AML-193 (cell line): ENCODE measurements at places on chromosomes 1 and 21.

- peak; percentile 10 for DNase-seq
Measured at GRCh38 chr1:85884372-85885035, 176.3 kb upstream of the ZNHIT6 start.

GRCh38 chr1:76006234-76006633 lies 68.3 kb upstream of the ST6GALNAC3 start:
- DNase-seq, result no peak

GRCh38 chr1:116147114-116147510 lies 35.9 kb downstream of the MAB21L3 start:
- no peak for DNase-seq

DNA sequence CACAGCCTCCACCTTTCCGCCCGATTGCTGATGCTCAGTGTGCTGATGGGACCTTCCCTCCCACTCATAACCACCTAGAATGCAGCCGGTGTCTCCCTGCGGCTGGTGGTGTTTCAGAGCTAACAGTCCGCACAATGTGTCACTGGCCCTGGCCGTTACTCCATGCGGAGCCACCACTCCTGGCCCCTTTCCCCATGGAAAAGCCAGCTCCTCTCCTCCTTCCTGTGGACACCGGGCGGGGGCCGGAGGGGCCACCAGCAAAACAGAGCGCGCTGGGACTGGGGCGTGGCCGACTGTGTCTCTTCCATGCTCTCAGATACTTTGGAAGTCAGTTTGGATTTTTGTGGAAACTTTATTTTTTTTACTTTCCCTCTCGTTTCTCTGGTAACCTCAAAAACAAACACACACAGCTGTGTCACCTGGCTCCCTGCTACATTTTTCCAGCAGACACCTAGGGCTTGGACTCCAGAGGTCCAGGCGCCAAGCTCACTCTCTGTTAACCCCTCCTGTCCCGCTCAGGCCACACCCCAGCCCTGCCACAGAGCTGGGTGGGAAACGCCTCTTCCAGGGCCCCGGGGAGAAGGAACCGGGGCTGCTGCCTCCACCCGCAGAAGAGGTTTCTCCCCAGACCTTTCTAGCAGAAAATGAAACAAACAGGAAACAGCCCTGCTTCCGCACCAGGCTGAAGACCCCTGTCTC lies 32.5 kb upstream of the COL6A2 start:
- no peak for DNase-seq

- DNase-seq, result no peak
Measured at GRCh38 chr1:102853701-102854187, 254.6 kb downstream of the COL11A1 start.

- DNase-seq, result no peak
Measured at GRCh38 chr1:91567583-91567982, 66.9 kb downstream of the CDC7 start.

- DNase-seq, result no peak
Measured at GRCh38 chr1:164753521-164754077, 194.6 kb downstream of the PBX1 start.

- no peak for DNase-seq
Measured at GRCh38 chr1:15145327-15145726, 8.2 kb upstream of the TMEM51 start.

DNA sequence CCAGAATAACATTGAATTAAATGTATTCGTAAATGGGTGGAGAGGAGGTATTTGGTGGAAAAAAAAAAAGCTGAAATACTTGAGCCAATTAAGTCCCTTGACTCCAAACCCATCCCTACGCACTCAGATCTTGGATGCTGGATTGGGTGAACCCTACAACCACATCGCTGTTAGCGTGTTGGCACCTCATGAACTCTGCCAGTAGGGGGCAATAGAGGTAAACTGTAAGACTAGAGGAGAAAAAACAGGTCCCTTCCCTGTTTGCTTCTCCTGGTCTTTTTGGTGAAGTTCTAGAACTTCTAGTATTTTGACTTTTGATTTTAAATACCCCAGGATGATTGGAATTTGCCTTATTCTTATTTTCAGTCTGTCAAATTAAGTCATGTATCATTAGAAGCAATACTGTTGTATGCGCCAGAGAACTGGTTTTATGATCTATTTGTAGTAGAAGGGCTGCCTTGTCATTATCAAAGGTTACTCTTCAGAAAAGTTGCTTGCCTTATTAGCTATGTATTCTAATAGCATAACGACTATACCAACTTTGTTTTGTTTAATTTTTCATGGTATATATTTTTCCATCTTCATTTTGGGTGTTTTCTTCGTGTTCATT lies 1.9 kb upstream of the OR13G1 start:
- DNase-seq, result peak; percentile 52

DNA sequence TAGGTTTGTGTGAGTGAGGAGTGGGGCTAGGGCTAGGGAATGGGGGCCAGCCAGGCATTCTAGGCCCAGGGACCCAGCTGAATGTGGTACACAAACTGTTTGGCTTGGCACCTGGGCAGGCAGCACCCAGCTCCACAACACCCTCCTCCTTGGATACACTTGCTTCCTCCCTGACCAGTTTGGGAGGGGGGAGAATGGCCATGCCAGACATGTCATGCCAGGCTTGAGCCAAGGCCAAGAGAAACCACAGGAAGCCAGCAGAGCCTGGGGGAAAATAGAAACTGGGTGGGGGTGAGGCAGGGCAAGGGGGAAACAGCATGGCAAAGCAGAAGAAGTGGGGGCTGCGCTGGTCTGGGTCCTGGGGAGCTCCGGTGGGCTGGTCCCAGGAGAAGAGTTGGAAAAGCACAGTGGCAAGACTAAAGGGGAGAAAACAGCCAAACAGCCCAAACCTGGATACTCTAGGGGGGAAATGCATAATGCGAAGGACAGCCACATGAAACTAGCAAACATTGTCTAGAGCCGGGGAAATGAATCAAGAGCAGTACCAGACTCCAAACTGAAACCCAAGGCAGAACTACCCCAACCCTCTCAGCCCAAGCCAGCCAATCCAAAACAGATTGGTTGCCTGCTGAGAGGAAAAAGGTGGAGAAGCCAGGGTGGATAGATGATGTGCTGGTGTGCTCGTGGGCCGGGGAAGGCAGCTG lies 47.9 kb downstream of the LGR6 start:
- DNase-seq, result no peak

- DNase-seq, result no peak
Measured at GRCh38 chr1:30041741-30042437, 681.5 kb downstream of the MATN1 start.

- no peak for DNase-seq
Measured at GRCh38 chr1:199546323-199546722, 481.2 kb upstream of the NR5A2 start.

- DNase-seq, result no peak
Measured at GRCh38 chr21:31397515-31397926, 53.5 kb upstream of the TIAM1 start.

GRCh38 chr1:173212952-173213491 lies 5.9 kb upstream of the TNFSF4 start:
- DNase-seq, result no peak

DNA sequence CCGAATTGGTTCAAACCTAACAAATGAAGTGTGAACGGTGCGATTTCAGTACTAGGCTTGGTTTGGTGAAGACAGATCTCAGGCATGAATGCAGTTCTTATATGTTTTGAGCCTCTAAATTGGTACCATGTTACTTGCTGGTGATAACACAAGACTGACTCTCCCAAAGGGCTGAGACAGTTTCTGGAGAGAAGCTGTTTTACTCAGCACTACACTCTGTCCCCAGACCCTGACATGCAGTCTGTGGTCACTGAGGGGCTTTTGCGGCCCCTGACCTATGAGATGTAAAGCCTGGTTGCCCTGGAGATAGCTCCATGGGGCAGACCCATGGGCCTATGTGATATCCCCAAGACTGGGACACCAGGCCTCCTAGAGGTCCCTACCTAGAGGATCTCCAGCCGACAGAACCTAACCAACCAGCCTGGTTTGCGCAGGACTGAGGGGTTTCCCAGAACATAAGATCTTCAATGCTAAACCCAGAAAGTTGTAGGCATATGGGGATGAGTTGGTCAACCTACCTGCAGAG lies 19.4 kb upstream of the FOXE3 start:
- no peak for DNase-seq

GRCh38 chr1:207807326-207807689 lies 55.5 kb downstream of the CD46 start:
- DNase-seq, result no peak

- peak; percentile 85 for DNase-seq
Measured at GRCh38 chr1:93878889-93879586, at the start of gene DNTTIP2. DNTTIP2 (minus strand) TSS chr1:93879206; CDS start chr1:93879148, 58 bp downstream.

DNA sequence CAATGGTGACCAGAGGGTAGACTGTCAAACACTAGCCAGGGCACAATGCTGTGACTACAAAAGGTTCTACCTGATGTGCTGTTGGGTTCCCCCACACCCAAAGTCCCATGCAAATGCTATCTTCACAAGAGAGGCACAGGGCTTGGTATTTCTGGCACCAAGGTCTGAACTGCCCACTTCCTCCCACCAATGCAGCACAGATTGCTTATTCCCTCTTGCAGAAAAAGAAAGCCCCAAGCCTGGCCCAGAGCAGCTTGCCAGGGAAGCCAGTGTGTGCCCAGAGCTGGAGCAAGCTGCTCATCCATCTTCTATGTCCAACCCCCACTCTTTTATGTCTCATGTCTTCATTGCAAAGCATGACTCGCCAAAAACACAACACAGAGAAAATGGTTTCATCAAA lies 149.4 kb upstream of the CAMK1G start:
- no peak for DNase-seq

DNA sequence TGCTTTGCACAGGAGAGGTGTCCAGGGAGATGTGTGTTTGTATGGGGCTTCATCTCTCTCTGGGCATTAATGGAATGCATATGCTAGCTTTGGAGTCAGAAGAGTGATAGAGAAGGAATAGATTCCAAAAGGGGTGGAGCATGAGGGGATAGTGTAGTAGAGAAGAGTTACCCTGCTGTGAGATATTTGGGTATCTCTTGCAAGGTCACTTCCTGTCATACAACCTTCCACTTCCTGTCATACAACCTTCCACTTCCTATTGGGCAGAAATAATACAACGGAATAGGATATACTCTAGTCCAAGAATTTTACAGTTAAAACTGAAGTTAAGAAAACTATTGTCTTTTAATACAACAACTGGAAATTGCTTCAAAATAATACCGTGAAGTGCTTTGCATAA lies 351.8 kb upstream of the FMN2 start:
- DNase-seq, result no peak

DNA sequence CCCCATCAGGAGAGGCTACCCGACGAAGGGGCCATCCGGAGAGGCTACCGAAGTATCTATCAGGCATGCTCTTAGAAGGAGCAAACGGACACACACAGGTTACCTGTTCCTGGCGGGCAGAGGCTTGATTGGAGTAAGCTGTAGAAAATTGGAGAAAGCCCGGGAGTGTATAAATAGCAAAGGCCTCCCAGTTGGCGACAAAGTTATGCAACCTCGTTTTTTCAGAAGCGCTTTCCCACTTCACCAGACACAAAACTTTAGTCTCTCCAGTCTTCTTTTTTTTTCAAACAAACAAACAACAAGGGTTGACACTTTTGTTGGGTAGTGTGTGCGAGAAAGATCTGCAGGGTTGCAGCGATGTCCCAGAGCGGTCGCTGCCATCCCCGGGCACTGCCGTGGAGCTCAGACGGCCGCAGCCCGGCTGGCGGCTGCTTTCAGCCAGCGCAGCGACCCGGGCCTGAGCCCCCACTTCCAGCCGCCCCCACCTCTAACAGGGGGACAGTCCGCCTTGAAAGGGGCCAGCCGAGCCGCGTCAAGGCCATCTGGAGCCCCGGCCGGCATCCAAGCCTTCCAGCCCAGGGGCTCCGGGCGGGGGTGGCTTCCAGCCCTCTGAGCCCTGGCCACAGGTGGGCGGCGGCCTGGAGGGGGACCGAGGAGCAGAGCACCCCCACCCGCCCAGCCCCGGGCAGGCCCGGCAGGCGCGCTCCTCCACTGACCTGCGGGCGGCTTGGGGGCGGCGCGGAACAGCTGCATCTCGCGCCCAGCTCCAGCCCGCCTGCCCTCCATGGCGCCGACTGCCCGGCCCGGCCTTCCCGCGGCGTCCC lies 616 bp downstream of the MCOLN3 start:
- no peak for DNase-seq

DNA sequence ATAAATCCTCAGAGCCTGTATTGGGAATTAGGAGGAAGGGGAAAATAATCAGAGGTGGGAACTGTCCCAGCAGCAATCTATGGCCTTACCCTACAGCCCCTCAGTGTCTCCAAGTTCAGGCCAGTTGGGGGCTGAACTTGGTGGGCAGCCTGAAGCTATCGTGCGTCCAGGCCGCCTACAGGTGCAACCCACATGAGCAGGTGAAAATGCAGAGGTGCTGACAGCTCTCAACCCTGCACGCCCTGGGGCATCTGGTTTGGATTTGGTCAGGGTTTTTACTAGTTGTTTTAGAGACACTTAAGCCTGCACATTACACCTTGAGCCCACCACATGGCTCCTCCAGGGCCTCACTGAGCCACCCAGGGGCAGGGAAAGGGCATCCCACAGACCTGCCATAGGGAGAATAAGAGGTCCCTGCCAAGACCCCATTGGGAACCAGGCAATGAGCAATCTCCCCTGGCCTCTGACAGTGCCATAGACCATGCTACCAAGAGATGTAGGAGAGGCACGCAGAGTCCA lies 209.5 kb downstream of the FOXD2 start:
- DNase-seq, result no peak

- DNase-seq, result no peak
Measured at GRCh38 chr1:56432166-56432971, 147.0 kb downstream of the PLPP3 start.

DNA sequence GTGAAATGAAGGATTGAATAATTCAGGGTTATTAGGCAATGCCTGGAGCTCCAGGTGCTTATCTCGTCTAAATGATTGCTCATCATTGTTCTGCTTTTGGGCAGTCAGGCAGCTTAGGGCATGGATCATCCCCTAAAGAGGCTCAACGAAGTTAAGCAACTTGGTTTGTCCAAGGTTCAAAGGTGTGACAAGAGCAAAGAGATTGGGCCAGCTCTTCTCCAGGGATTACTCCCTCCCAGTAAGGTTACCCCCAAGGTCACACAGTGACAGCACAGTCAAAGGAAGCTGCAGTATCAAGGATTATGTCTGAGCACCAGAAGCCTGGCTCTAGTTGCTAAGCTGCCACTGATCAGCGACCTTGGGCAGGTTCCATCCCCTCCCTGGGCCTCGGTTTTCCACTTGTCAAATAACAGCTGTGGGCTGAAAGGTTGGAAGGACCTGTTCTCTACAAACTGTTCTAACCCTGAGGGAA lies 6.8 kb downstream of the ETNK2 start:
- no peak for DNase-seq

GRCh38 chr21:45769294-45769693 lies 125.8 kb downstream of the PCBP3 start:
- no peak for DNase-seq
